Trophoblast cell (in vitro differentiated cells and primary cell): ENCODE measurements at places on chromosomes 12 and 14.

DNA sequence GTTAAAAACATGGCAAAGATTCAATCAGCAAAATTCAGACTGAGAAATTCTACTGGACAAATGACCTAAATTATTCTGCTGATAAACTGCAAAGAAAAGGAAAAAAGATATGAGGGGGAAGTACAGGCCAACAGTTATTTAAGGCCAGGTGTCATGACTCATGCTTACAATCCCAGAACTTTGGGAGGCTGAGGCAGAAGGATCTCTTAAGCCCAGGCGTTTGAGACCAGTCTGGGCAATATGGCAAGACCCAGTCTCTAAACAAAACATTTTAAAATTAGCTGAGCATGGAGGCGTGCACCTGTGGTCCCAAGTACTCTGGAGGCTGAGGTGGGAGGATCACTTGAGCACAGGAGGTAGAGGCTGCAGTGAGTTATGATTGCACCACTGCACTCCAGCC is 91.8 kb upstream of the USP15 start:
- no peaks in the 10 kb centered on the region for H3K4me1 ChIP-seq
- H3K27me3 ChIP-seq = no peaks in the 10 kb centered on the region
- no peak overlapping the region for H3K4me3 ChIP-seq

DNA sequence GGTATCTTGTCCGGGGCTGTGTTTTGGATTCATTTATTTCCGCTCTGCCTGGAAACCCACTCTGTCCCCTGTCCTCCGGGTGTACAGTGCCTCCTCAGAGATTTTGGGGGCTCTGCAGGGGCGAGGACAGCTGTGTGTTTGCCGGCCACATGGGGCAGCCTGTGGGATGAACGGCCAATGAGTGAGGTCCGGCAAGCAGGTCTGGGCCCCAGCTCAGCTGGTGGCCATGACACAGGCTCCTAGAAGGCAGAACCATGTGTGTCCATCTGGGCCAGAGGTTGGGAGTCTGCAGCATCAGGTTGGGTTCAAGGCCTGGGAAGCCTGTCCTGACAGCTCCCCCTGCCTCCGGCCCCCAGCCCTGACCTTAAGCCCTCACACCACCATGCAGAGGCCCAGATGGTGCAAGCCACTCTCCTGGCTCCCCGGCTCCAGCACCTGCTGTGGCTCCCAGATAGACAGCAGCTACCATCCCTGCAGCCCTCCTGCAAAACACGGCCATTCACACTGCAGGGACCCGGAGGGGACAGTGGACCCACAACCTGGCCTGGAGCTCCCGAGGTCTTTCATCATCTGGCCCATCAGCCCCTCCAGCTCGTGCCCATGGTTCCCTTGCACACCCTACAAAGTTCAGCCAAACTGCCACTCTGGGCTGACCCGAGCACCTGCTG is 220.1 kb upstream of the C14orf180 start:
- no peak for DNase-seq
- no peak overlapping the region for H3K27ac ChIP-seq
- H3K4me3 ChIP-seq = no peak overlapping the region
- H3K27me3 ChIP-seq = no peaks in the 10 kb centered on the region
- no peaks in the 10 kb centered on the region for H3K4me1 ChIP-seq
- no peaks in the 10 kb centered on the region for H3K36me3 ChIP-seq

GRCh38 chr14:87935081-87935828 is 57.7 kb downstream of the GALC start:
- H3K27me3 ChIP-seq = no peaks in the 10 kb centered on the region
- no peak overlapping the region for H3K4me3 ChIP-seq
- no peak overlapping the region for H3K27ac ChIP-seq
- no peaks in the 10 kb centered on the region for H3K36me3 ChIP-seq
- no peaks in the 10 kb centered on the region for H3K4me1 ChIP-seq

DNA sequence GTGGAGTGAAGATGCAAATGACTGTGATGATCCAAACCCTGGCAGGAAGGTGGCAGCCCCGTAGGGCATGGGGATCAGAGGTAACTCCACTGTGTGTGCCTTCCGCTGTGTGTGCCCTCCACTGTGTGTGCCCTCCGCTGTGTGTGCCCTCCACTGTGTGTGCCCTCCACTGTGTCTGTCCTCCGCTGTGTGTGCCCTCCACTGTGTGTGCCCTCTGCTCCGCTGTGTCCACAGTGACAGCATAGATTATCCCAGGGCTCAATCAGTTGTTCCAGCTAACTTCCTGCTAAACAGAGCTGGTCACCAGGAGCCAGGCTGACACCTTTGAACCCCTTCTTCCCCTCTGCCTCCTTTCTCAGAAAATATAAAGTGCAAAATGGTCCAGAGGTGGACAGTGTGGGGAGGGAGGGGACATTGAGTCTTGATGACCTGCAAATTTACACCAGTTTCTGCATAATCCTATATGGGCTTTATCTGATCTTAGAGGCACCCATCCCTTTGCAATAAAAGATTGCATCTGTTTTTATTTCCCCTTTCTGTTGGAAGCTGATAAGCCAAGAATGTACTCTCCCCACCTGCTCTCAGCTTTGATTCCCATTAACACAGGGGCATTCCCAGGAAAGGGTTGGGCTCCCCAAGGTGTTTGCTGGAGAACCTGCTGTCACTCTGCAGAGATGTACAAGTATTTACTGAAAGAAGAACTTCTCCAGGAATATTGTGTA is 21.6 kb upstream of the HNF1A start:
- H3K4me1 ChIP-seq = no peaks in the 10 kb centered on the region
- no peaks in the 10 kb centered on the region for H3K36me3 ChIP-seq
- no peak overlapping the region for H3K4me3 ChIP-seq
- no peak for DNase-seq
- H3K27ac ChIP-seq = no peak overlapping the region
- H3K27me3 ChIP-seq = no peaks in the 10 kb centered on the region

DNA sequence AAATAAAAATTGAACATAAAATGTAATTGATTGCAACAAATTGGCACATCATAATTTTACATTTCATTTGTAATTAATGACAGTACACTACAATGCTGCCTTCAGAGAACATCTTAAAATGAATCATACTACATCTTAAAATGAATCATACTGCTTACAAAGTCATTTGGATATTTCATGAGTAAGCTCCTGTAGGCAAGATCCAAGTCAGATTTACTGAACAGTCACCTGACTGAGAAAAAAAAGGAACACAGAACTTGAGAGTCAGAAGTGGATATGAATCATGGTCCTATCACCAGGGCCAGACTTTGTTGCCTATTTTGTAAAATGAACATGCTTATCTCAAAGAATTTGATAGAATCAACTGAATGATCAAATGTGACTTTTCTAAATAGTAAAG is 32.7 kb upstream of the FBLN5 start:
- no peaks in the 10 kb centered on the region for H3K27me3 ChIP-seq
- H3K4me1 ChIP-seq = no peaks in the 10 kb centered on the region
- H3K36me3 ChIP-seq = peaks cover 2% of the 10 kb centered on the region
- H3K27ac ChIP-seq = no peak overlapping the region
- H3K4me3 ChIP-seq = no peak overlapping the region

- H3K4me1 ChIP-seq = no peaks in the 10 kb centered on the region
- peak; percentile 60 for DNase-seq
- no peak overlapping the region for H3K27ac ChIP-seq
- no peak overlapping the region for H3K4me3 ChIP-seq
- no peaks in the 10 kb centered on the region for H3K36me3 ChIP-seq
- H3K27me3 ChIP-seq = no peaks in the 10 kb centered on the region
These were observed 69.4 kb downstream of the CD163L1 start for GRCh38 chr12:7374423-7375144.
